Posterior vena cava (tissue), 2 donors: ENCODE measurements at places on chromosomes 4 and X. TPM values are rescaled to one million over a fixed set of nuclear protein-coding genes. Genes with fewer than 3 reads are reported as not detected.

AMTN gene
- not detected for total RNA-seq

- no peak for DNase-seq
Measured at GRCh38 chr4:15341733-15342300, 86.0 kb upstream of the C1QTNF7 start.

DNA sequence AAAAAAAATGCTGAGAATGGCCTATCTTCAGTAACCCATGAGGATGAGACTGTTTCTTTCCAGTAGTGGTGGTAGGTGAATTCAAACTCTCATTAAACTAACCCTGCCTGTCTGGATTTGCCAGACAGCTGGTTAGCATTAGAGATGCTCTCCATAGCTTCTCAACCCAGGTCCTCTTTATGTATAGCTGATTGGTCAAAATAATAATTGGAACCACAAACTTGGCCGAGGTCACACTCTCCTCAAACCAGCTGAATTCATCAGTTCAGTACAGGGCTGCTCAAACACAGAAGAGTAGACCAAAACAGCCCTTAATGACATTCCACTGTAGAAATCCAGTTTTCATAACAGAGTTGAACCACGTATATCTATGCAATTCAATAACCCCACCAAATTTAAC, 85.3 kb downstream of the HCCS start:
- DNase-seq, result no peak

GRCh38 chr4:97942137-97942536, 201.1 kb downstream of the STPG2 start:
- DNase-seq, result no peak

GRCh38 chrX:13934731-13935130, 95.0 kb downstream of the GEMIN8 start:
- DNase-seq, result no peak

- no peak for DNase-seq
Measured at GRCh38 chrX:111483881-111484280, 27.6 kb upstream of the SERTM2 start.

TCEAL6 gene
- not detected for total RNA-seq

F9 gene
- not detected for total RNA-seq

DNA sequence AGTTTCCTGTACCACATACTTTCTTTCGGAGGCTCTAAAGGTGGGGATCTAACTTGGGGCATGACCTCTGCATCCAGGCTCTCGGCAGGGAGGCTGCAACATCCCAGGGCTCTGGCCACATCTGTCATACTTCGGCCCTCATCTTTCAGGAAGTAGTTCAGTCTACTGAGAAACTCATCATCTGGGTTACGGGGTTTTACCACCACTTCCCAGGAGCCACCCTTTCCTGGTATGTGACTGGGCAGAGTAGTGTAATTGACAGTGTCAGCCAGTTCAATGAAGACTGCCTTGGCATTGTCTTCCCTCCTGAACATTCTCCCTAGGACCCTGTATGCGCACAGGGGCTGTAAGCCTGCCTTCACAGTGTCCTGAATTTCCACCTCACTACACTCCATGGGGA, 2.8 kb downstream of the PNMA5 start:
- DNase-seq, result no peak

L1CAM gene
- total RNA-seq, result 4.4 TPM

- no peak for DNase-seq
Measured at GRCh38 chr4:25076625-25077398, 46.1 kb upstream of the LGI2 start.

DNA sequence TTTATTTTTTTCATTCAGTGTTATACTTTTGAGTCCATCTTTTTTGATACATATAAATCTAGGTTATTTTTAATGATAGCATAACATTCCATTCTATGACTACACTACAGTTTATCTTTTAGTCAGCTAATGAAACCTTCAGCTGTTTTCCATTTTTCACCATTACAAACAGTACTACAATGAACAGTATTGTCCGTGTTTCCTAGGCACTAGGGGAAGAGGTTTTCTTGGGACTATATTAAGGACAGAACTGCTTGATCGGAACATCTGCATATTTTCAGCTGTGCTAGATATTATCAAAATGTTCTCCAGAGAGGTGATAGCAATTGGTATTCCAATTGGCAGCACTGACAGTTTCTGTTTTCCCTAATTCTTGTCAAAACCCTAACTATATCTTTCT, 44.3 kb upstream of the HCCS start:
- DNase-seq, result no peak

- no peak for DNase-seq
Measured at GRCh38 chrX:13196782-13197181, 123.1 kb downstream of the ATXN3L start.

MAGED4 gene
- total RNA-seq, result 2.9 TPM

AKAP4 gene
- total RNA-seq, result not detected

ARR3 gene
- not detected for total RNA-seq

CT55 gene
- total RNA-seq, result not detected

- DNase-seq, result no peak
Measured at GRCh38 chr4:27270435-27270834, 409.8 kb downstream of the STIM2 start.

PDE5A gene
- total RNA-seq, result 87.1 TPM

RIPPLY1 gene
- 0.57 TPM for total RNA-seq

DNA sequence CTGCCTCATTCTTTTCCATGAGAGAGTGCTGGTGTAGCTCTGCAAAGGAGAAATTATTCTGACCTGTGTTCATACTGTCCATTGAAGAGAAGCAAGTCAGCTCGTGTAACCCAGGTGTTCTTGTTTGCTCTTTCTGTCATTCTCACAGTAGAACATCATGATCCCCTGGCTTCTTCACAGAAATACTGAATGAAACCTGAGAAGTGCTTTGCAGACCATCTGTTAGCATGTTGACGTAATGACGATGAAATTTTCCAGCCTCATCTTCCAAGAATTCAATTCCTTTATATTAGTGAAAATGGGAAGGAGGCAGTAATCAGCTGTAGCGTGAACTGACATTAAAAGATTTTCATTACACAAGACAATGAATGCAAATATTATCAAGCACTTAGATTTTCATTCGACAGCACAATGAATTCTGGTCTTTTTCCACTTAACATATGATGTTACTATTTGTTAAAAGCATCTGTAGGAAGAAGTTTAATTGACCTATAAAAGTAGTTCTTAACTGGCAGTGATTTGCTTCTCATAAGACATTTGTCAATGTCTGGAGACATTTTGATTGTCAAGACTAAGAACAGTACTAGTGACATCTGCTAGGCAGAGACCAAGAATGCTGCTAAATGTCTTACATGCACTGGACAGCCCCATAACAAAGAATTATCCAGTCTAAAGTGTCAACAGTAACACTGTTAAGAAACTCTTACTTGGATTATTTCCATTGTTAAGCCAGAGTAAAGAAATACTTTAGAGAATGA, 246.3 kb downstream of the BANK1 start:
- DNase-seq, result no peak

- no peak for DNase-seq
Measured at GRCh38 chr4:31054295-31054694, 334.1 kb downstream of the PCDH7 start.

DNA sequence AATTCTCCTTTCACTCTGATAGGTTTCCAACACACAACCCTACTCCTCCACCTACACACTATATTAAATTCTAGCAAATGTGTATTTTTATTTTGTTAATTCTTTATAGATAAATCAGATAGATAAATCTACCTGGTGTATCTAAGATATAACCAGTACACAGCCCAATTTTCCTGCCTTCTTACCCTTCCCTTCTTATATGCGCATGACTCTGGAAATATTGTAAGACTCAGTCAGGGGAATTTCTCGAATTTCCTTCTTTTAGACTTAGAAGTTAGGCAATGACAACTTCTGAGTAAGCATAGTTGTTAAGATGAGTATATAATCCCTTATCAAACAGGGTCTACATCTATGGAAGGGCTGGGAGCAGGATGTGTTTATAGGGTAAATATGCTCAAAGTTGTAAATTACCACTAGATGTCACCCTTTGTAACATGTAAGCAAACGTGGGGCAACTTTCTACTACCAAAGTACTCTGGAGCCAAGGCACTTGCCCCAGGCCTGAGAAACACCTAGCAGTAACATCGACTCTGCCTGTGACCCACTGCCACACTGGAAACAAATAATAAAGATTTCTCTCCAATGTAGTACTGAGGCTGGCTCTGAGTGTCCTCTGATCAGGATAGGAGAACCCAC, 444.7 kb downstream of the IQCM start:
- DNase-seq, result no peak

DNA sequence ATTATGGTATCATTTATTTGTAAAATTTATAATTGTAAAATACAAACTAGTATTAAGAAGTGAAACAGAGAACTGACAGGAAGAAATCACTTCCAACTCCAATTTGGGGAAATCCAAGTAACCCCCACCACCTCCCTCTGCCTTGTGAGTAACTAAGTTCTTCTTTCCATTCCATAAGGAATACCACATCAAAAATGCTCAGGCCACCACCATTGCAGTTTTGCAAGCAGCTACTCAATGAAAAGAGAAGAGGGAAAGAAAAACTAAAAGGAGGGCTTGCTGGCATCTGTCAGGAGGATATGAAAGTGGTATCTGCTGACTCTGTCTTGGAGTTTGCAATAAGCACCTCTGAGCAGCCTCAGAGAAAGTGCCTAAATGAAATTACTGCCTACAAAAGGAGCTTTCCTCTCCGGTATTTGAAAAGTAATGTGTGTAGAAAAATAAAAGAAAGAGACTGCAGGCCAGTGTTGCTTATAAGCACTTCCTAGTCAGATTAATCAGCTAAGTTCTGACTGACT, 228.7 kb downstream of the OPHN1 start:
- no peak for DNase-seq

PDGFRA gene
- 192 TPM for total RNA-seq
